T-helper 2 cell treated with Interferon-gamma antibody and Interleukin-4, amounts not matched to agents 5 μg/mL and 100 μg/mL, for 36 hours (primary cell): ENCODE measurements at places on chromosomes 11 and 22.

DNA sequence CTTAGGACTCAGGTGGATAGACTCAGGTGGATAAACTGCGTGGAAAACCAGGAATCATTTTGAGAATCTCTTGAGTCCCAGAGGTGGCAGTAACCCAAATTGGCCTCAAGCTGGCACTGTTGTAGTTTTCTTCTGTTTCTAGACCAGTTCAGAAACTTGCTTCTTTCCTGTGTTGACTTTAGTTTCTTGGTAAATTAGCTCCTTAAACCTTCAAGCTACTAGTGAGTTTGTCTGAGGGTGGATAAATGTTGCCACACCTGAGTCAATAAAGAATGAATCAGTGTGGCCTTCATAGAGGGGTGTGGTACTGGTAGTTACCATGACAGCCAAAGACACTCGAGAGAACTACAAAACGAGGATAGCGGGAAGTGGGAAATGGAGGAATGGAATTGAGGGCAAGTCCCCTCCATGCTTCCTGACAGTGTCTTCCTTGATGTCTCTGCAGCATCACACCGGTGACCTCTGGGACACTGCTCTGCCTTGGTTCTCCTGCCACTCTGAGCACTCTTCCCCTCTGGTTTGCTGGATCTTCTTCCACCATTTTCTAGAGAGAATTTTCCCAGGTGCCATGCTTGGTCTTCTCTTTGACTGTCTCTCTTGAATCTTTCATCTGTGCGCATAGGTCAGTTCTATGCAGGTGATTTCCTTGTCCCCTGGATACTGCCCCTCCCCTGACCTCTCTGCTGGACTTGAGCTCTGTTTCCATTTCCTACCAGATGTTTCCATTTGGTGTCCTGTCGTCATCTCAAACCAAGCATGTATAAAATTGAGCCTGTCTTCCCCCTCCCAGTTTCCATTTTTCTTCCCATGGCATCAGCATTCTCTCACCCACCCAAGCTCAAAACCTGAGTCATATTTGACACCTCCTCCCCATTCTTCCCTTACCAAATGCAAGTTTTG, 7.2 kb downstream of the POLD4 start:
- H3K4me3 ChIP-seq, result no peak overlapping the region
- no peak for DNase-seq
- no peaks in the 10 kb centered on the region for H3K36me3 ChIP-seq
- peaks cover 22% of the 10 kb centered on the region for H3K4me1 ChIP-seq
- no peaks in the 10 kb centered on the region for H3K27me3 ChIP-seq

GRCh38 chr11:18046116-18046777, at the start of gene TPH1:
Gene TPH1, minus strand, starts transcription at chr11:18046269. Its CDS starts 5,507 bp downstream, at chr11:18040762.
- H3K27ac ChIP-seq, result no peak within 1 kb of the TSS
- DNase-seq, result no peak
- H3K4me1 ChIP-seq, result no peaks in the 10 kb centered on the region
- peaks cover 69% of the 10 kb centered on the region for H3K27me3 ChIP-seq
- no peaks in the 10 kb centered on the region for H3K36me3 ChIP-seq

GRCh38 chr11:118746988-118747585, 43.9 kb downstream of the DDX6 start:
- no peaks in the 10 kb centered on the region for H3K4me1 ChIP-seq
- no peak for DNase-seq
- H3K27me3 ChIP-seq, result no peaks in the 10 kb centered on the region
- peaks cover 25% of the 10 kb centered on the region for H3K36me3 ChIP-seq
- no peak overlapping the region for H3K27ac ChIP-seq

GRCh38 chr11:121559606-121560200, 106.9 kb upstream of the SORL1-AS1 start:
- H3K4me1 ChIP-seq, result peaks cover 6% of the 10 kb centered on the region
- H3K36me3 ChIP-seq, result peaks cover 69% of the 10 kb centered on the region
- DNase-seq, result no peak
- H3K4me3 ChIP-seq, result no peak overlapping the region
- H3K27me3 ChIP-seq, result no peaks in the 10 kb centered on the region
- H3K27ac ChIP-seq, result no peak overlapping the region

DNA sequence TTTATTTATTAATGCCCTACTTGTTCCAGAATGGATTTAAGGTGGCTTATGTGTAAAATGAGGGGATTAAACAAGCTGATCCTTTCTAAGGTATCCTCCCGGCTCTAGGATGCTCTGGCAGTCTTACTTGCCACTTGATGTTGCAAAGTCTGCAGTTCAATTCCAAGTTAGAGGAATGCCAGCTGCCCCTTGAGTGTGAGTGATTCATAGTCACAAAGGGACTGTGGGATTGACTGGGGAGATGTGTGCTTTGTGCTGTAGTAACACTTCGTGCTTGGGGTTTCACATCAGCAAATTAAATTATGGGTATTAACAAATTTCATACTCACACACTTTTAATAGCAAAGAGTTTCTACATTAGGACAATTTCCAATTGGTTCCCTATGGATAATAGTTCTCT, 550.8 kb upstream of the CADM1 start:
- H3K27ac ChIP-seq, result no peak overlapping the region
- no peaks in the 10 kb centered on the region for H3K36me3 ChIP-seq
- DNase-seq, result no peak

GRCh38 chr11:75142714-75143419, 8.0 kb upstream of the SLCO2B1 start:
- peaks cover 31% of the 10 kb centered on the region for H3K4me1 ChIP-seq
- peaks cover 14% of the 10 kb centered on the region for H3K27me3 ChIP-seq
- no peaks in the 10 kb centered on the region for H3K36me3 ChIP-seq
- peak; percentile 84 for DNase-seq
- peak overlapping the region; percentile 88 for H3K27ac ChIP-seq

- H3K4me1 ChIP-seq, result no peaks in the 10 kb centered on the region
- H3K27ac ChIP-seq, result no peak overlapping the region
- no peaks in the 10 kb centered on the region for H3K27me3 ChIP-seq
- no peak for DNase-seq
- no peaks in the 10 kb centered on the region for H3K36me3 ChIP-seq
- H3K4me3 ChIP-seq, result no peak overlapping the region
These were observed 26.2 kb downstream of the ELF5 start for GRCh38 chr11:34487430-34487829.
